ENCODE measurements at places on chromosomes 3 and 15.

GRCh38 chr15:71899674-71900073 lies 89.3 kb downstream of the NR2E3 start:
- no peak for DNase-seq

- DNase-seq: no peak
Measured at GRCh38 chr3:57065588-57065987, 5.1 kb downstream of the SPATA12 start.

- DNase-seq: no peak
Measured at GRCh38 chr3:5690904-5691532, 503.5 kb downstream of the EDEM1 start.

DNA sequence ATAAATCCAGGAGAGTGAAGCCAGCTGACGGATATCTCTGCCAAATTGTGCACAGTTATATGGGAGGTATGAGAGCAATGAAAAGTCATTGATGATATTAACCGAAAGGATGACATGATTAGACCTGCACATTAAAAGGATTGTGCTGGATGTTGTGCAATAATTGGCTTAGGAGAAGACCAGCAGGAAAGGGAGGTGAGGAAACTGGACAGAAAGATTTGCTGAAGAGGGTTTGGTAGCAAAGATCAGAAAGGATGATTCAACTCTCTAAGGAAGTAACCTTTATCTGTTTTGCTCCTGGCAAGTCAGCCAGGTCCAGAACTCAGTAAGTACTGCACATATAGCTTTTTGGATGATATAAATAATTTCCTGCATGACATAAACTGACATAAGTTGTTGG lies 704.7 kb downstream of the GRM7 start:
- DNase-seq: no peak

DNA sequence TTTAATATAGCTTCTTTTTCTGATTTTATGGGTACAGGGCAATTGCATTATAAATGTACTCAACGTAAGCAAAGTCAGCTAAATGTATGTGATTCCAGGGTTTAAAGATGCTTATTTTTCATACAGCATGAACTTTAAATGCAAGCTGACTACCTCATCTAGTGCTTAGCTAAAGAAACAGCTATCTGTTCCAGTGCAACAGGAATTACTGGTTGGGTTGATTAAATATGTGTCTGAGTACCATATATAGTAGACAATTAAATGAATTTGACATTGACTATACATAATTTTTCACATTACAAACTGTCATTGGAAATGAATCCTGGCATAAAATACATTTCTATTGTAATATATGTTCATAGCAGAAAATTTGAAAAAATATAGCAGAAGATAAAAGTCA lies 26.3 kb upstream of the SV2B start:
- DNase-seq: no peak

Data from fibroblast of gingiva (primary cell).